Activated CD4-positive, alpha-beta T cell treated with anti-CD3 and anti-CD28 coated beads, Interleukin-10, Interleukin-2, amounts not matched to agents 100 ng/mL and 50 ng/mL, durations not matched to agents 16 hours and 8 hours (primary cell): ENCODE measurements at places on chromosomes 1 and 21.
A peak's percentile ranks its signal among the peaks of the same experiment; 100 is the strongest.

DNA sequence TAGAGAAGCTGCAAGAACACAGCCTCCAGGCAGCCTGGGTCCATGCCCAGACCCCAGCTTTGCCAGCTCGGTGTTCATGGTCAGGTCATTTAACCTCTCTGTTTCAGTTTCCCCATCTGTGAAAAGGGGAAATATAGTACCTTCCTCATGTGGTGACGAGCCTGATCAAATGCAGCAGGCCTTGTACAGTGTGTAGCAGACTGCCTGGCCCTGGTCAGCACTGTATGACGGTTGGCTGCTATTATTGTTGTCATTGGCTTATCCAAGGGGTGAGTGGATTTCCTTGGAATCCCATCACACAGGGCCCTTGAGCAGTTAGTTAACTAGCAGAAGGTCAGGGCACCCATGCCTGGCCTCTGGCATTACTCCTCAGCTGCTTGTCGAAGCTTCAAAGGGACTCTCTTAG lies 6.6 kb upstream of the TMEM51 start:
- no peak for DNase-seq

GRCh38 chr21:42590431-42591131 lies 62.8 kb upstream of the PDE9A start:
- peak; percentile 8 for DNase-seq

DNA sequence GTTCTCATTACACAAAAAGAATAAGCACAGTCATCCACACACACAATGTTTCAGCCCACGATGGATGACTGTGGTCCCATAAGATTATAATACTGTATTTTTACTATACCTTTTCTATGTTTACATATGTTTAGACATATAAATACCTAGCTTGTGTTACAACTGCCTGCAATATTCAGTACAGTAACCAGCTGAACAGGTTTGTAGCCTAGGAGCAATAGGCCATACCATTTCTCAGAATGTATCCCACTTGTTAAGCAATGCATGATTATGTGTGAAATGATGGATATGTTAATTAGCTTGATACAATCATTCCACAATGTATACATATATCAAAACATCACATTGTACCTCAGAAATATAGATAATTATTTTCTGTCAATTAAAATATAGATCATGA lies 33.2 kb upstream of the SAMD13 start:
- no peak for DNase-seq

- no peak for DNase-seq
Measured at GRCh38 chr1:151542710-151543129, 2.6 kb downstream of the TUFT1 start.

DNA sequence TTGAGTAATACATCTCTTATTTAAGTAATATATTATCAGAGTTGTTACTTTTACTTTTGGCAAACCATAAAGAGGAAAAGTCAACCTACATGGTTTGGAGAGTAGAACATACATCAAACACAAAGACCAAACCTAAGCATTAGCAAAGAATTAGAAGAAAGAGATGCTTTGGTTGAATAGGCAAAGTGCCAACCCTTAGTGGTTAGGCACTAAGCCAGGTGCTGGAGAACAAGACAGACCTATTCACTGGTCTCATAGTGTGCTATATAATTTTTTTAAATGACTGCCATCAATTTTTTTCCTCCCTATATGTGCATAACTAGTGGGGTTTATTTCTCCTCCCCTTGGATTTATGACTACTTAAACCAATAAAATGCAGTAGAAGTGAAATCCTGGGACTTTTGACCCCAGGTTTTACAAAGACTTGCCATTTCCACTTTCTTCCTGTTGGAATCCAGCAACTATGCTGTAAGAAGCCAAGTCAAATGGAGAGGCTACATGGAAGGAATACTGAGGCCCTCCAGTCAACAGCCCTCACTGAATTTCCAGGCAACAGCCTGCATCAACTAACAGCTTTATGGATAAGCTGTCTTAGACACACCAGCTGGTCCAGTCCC lies 69.8 kb upstream of the HAO2 start:
- DNase-seq: no peak

DNA sequence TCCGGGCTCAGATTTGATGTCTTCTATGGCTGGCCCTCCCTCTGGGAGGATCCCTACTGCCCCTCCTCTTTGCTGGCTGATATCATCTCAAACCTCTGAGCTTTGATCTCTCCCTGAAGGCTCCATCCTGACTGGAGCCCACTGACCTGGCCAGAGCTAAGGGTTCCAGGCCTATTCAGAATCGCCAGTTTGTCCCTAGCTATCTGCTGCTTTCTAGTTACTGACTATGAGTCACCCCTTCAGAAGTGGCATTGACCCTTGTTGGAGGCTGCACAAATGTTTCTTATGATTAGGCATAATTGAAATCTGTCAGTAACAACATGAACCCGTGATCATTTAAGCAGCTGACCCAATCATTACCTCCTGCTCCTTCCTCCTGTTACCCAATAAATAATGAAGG lies 87.1 kb downstream of the ABCA4 start:
- DNase-seq: no peak

DNA sequence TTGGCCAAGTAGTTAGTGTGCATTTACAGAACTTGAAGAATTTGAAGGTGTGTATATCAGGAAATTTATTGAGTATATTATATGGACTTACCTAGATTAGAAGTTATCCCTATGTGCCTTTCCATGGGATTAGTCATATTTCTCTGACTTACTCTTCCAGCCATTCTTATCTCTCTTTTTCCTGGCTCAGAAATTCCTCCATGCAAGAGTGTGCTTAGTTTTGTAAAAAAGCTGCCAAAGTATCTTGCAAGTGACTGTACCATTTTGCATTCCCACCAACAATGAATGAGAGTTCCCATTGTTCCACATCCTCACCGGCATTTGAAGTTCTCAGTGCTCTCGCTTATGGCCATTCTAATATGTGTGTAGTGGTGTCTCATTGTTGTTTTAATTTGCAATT lies 82.2 kb upstream of the GUCA2B start:
- DNase-seq: no peak

DNA sequence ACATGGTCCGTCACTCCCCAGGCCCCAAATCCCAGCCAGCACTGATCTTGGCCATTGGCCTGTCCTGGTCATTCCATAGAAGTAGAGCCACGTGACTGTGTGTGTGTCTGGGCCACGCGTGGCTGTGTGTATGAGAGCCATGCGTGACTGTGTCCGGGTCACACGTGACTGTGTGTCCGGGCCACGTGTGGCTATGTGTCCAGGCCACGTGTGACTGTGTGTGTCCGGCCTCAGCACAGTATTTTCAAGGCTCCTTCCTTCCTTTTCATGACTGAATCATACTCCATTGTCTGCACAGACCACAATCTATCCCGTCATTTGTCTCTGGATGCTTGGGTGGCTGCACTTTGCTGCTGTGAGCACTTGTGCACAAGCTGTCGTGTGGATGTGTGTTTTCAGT lies 67.4 kb downstream of the SKI start:
- DNase-seq: no peak

GRCh38 chr1:41794031-41794430 lies 124.7 kb downstream of the HIVEP3 start:
- DNase-seq: no peak
